NCI-H1930 (cell line): ENCODE measurements at places on chromosomes 11 and 22.

DNA sequence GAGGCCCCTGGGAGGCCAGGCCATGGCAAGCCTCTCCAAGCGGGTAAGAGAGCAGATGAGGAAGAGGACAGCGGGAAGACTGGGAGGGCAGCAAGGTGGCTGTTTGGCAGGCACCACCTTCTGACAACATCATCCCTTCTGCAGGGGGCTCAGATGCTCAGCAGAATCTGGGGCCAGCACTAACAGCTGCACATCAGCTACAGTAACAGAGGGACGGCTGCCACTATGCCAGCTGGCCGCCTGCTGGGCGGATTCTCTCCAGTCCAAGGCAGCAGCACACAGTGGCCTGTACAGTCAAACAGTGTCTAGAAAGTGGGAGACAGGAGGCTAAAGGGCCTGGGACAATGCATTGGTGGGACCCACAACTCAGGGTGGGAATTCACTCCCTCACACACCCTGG, 10.7 kb upstream of the TXN2 start:
- no peak for DNase-seq

GRCh38 chr11:130964058-130964792, 47.9 kb upstream of the SNX19 start:
- DNase-seq = no peak

DNA sequence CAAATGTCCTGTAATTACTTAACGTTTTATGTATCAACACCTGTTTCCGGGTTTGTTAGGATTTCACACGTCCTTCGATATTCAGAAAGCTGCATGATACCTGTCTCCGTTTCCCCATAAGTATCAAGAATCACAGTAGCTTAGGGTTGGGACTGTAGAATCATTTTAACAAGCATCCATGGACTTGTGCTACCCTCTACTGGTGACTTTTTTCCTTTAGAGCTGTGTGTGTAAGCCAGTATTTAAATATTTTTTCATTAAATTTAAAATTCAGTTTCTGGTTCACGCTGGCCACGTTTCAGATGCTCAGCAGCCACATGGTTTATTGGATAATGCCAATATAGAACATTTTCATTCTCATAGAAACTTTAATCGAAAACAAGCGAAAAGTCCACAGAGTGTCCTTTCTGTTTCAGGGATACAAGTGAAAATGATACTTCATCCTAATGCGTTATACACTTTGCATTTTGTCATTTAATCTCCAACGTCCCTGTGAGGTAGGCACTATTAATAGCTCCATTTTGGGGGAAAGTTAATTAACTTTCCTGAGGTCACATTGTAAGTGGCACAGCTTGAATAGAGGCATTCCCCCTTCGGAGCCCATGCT, 61.5 kb upstream of the SLC25A18 start:
- peak; percentile 58 for DNase-seq

- DNase-seq = no peak
These were observed 5.9 kb upstream of the HMOX1 start for GRCh38 chr22:35375031-35375430.

DNA sequence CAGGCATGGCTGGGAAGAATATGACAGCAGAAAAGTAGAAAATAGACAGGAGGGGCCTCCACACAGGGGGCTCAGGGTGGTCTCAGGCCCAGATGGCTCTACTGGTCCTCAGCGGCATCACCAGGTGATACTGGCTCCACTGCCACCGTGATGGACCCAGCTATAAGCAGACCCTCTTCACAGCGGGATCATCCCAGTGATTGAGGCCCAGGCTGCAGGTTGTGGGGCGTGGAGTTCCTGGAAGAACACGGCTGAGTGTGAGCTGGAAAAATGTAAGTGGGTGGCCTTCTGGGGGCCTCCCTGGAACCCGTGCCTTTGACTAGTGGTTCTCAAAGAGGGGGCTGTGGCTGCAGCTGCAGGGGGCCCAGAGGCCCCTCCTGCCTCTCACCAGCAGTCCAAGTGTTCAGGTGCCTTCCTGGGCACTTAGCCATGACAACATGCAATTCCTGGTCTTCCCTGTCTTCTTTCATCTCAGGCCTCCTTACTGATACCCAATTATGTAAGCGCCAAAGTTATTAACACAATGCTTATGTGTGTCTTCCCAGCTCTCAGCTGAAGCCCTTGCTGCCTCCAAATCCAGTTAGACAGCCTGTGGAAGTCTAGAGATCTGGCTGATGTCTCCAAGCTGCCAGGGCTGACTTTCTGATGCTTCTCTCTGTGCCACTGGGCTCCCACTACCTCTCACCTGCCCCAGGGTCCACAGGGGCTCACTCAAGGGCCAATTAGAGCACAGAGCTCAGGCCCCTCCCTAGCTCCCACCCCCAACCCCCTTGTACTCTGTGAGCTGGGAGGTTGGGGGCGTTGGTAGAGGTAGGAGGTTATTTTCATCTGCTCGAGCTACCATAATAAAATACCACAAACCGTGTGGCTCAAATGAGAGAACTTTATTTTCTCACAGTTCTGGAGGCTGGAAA, 110.1 kb upstream of the LMO1 start:
- DNase-seq = no peak

DNA sequence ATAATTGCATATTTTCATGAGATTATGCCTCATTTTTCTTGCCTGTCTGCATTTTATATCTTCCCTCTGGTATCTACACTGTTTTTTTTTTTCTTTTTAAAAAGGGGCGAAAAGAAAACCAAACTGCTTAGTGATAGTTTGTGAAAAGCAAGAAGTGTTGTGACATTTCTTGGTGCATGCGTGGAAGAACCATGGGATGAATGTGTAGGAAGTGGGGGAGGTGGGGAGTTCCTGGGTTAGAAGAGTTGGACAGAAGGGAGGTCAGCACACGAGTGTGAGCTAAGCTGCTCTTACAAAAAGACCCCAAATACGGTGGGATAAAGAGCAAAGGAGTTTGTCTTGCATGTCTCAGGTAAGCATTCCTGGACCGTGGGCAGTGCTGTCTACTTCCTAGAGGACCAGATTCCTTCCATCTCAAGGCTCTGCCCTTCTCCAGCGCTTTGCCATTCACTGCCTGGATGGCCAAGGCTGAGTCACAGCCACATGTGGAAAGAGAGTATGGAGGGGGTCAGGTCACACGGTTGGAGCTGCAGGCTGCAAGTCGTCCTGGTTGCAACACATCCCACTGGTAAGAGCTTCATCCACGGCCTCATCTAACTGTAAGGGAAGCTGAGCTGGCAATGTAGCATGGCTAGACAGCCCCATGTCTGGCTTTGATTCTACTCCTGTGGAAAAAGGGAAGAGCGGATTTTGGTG, 300.6 kb downstream of the DDX10 start:
- DNase-seq = no peak

GRCh38 chr11:72642043-72642883, 32.0 kb downstream of the PDE2A start:
- no peak for DNase-seq

- DNase-seq = no peak
These were observed 3.2 kb upstream of the GAB2 start for GRCh38 chr11:78420796-78421209.

GRCh38 chr11:117830072-117830471, 5.5 kb upstream of the FXYD2 start:
- no peak for DNase-seq

DNA sequence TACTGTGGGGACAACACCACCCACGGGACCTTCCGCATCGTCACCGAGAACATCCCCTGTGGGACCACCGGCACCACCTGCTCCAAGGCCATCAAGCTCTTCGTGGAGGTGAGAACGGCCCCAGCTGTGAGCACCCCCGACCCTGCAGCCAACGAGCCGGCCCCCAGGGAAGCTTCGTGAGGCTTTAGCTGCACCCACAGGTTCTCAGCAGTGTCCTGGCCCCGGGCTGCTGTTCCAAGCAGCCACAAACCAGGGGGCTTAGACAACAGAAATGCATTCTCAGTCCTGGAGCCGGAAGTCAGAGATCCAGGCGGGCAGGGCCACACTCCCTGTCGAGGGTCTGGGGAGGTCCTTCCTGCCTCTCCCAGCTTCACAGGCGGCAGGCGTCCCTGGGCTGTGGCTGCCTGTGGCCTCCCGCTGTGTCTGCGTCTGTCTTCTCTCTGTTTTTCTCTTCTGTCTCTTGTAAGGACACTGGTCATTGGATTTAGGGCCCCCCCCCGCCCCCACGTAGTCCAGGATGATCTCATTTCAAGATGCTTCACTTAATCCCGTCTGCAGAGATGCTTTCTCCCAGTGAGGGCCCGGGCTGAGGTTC, 12.5 kb downstream of the MUC5B start:
- DNase-seq = no peak

GRCh38 chr11:39807904-39808303, 1651.5 kb downstream of the LRRC4C start:
- DNase-seq = no peak

GRCh38 chr22:28772633-28773460, at the start of gene CCDC117:
TSS of gene CCDC117 (plus strand) at chr22:28772695. CDS start at chr22:28772850, 155 bp downstream.
- DNase-seq = peak; percentile 92

DNA sequence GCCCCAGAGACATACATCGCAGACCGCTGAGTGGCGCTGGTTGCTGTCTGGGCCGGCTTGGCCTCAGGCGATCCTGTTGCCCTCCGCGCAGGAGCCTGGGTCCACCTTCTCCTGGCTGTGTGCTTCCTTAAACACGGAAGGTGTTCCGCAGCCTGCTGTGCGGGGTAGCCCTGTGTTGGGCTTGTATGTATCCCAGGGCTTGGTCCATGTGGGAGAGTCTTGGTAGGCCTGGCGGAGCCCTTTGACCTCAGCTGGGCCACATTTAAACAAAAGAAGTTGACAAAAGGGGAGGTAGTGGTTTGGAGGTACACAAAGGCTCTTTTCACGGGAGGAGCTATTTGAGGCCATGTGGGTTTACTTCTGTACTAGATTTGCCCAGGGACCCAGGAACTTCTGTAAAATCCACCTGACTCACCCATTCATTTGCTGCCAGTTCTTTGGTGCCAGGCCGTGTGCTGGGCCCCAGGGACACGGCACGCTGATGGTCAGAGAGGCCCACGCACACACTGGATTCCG, 11.0 kb upstream of the GRAMD4 start:
- no peak for DNase-seq

- DNase-seq = no peak
These were observed 54.7 kb downstream of the GRAMD4 start for GRCh38 chr22:46674906-46675305.
